ENCODE measurements at places on chromosomes 2 and 18.

- no peak for DNase-seq
These were observed 25.3 kb downstream of the PAX8 start for GRCh38 chr2:113253453-113253852.

DNA sequence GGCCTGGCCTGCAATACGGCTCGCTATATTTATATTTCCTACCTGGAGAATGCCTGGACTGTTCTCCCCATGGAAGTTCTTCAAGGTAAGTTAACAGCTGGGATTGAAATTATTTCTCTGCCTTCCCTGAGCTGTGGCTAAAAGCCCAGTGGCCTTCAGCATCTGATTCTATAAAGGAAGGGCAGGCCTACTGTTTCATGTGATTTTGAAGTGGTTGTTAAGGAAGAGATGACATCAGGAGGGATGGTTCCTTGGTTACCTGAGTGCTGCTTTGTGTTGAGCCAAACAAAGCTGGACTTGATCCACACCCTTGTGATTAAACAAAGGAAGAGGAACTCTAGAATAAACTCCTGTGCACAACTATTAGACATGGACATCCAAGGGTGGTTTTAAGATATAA is 61.6 kb downstream of the MFSD6 start:
- peak; percentile 17 for DNase-seq

DNA sequence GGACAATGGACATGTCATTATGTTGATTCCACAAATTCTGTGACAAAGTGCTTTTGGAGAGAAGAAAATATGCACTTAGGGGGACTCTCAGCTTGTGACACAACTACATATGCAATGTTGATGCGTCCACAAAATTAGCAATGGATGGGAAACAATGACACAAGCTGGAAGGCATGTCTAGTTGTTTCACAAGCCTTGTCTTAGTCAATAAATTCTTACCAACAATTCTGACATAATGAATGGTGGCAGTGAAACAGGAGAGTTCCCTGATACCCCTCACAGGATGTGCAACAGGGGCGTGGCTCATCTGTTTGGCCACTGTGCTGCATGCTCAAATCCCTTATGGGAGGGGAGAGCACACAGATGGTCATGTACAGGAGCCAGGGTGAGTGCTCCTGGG is 347.2 kb upstream of the DLGAP1 start:
- DNase-seq = no peak

GRCh38 chr2:108635630-108636354 is 83.5 kb upstream of the RANBP2 start:
- no peak for DNase-seq

- DNase-seq = no peak
These were observed 20.8 kb downstream of the SEH1L start for GRCh38 chr18:12968619-12969018.

DNA sequence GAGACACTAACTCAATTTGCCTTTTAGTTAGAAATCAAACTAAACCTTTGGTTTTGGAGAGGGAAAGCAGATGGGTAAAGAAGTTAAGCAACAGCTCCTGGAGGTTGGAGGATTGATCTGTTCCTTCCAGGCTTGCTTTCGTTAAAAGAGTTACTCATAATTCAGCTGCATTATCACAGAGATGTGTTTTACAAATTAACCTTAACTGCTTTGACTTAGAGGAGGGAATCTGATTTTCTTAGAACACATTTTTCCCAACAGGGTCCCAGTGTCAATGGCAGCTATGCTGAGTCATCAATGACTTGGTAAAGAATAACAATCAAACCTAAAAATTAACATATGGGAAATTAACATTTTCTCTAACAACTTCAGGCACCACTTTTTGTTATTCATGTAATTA is 113.4 kb downstream of the COPS8 start:
- no peak for DNase-seq

DNA sequence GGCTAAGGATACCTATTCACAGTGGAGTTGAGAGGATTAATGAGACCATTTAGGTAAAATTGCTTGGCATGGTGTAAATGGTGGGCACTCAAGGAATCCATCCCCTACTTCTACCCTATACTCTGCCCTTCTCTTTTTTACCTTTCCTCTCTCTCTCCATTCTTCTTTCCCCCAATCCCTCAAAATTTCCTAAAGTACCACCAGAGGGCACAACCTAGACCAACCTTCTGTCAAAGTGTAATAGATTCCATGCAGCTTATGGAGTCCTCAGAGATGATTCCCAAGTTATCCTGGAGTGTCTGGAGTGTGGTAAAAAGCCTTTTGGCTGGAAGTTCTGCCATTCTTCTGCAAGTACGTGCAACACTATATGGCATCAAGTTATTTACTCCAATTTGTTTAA is 33.0 kb upstream of the CCDC195 start:
- no peak for DNase-seq

GRCh38 chr2:236786751-236787150 is 217.1 kb downstream of the ACKR3 start:
- DNase-seq = no peak

GRCh38 chr2:158989165-158989564 is 20.7 kb downstream of the TANC1 start:
- no peak for DNase-seq
